T1000 (cell line): ENCODE measurements at places on chromosomes 11 and 22.

DNA sequence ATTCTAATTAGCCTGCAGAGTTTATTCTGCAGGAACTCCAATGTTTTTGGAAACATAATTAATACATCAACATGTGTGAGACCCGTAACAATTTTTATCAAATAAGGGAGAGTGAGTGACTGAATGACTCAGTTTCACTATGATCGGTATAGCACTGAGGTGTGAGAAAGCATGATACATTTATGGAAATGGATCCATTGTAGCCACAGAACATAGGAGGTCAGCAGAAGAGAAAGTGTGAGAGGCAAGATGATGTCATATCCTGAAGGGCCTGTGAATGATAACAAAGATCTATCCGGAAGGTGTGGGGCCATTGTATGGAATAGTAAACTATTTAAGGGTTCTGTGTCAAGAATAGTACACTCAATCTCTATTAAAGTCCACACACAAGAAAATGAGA is 1406.1 kb upstream of the TENM4 start:
- no peak for DNase-seq

- no peak for DNase-seq
These were observed 59.4 kb downstream of the PKNOX2 start for GRCh38 chr11:125223901-125224361.

DNA sequence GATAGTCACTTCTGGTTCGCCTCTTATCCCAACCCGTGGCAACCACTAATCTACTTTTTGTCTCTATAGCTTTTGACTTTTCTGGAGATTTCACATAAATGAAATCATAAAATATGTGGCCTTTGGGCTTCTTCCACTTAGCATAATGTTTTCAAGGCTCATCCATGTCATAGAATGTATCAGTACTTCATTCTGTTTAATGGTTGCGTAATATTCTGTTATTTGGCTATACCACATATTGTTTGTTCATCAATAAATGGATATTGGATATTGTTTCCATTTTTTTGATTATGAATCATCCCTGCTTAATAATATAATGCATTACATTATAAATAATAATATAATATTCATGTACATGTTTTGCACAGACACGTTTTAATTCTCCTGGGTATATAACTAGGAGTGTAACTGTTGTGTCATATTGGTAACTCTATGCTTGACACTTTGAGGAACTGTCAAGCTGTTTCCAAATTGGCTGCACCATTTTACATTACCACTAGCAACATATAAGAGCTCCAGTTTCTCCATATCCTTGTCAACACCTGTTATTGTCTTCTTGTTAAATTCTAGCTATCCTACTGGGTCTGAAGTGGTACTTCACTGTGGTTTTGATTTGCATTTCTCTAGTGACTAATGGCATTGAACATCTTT is 181.5 kb downstream of the CADM1 start:
- no peak for DNase-seq

GRCh38 chr11:1333091-1333772 is 23.8 kb upstream of the TOLLIP start:
- no peak for DNase-seq

- DNase-seq = no peak
These were observed 609.9 kb downstream of the BUD13 start for GRCh38 chr11:116162886-116163230.

- DNase-seq = no peak
These were observed 12.0 kb upstream of the GDPD5 start for GRCh38 chr11:75537740-75538139.

GRCh38 chr11:69174841-69175240 is 19.1 kb downstream of the SMIM38 start:
- no peak for DNase-seq

- DNase-seq = no peak
These were observed 24.8 kb downstream of the MYH9 start for GRCh38 chr22:36362932-36363331.

DNA sequence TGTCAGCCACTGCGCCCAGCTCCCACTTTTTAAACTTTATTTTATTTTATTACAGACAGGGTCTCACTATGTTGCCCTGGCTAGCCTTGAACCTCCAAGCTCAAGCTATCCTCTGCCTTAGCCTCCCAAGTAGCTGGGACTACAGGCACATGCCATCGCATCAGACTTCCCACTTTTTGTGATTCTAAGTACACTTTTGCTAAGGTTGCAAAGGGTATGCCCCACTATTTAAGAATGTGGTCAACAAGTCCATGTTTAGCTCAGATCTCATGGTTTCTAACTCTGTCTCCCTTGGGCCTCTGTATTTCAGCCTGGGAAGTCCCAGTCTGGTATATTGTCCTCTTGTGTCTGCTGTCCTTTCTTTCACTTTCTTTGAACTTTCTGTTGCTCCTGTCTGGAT is 35.3 kb downstream of the EXPH5 start:
- DNase-seq = no peak
